ENCODE measurements at places on chromosomes 4 and X.

DNA sequence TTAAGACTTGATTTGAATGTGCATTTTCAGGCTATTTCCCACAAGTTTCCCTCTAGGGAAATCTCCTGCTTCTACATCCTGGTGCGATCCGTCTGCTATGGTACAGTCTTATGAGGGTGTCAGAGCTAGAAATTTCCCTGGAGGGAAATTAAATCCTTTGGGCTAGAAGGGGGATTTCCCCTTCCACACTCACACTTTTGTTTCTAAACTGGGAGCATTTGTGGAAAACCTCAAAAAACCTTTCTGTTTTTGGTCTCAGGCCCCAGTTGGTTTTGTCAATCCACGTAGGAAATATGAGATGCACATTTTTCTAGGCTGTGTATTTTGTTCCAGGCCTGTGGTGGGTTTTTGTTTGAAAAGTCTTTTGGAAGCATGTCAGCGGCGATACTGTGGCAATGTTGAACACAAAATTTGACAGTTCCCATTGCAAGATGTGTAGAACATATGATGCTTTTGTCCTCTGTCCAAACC is 17.8 kb downstream of the HMGB3 start:
- DNase-seq, result no peak

DNA sequence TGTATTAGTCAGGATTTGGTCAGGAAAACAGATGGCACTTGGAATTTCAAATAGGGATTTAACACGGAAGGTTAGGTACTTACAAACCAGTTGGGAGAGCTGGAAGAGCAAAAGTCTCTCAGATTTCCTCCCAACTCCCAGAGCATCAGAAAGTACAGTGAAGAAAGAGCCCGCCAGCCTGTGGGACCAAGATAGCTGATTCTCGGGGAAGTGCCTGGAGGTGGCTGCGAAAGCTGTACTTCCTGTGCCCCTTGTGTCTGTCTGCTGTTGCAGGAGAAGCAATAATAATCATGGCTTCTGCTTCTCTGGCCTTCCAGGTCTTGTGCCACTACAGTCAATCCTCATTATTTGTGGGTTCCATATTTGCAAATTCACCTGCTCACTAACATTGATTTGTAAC is 221.0 kb upstream of the BCOR start:
- DNase-seq, result no peak

- no peak for DNase-seq
Measured at GRCh38 chr4:174201871-174202270, 81.6 kb downstream of the FBXO8 start.

GRCh38 chr4:110641218-110641617 is 18.3 kb upstream of the PITX2 start:
- no peak for DNase-seq

DNA sequence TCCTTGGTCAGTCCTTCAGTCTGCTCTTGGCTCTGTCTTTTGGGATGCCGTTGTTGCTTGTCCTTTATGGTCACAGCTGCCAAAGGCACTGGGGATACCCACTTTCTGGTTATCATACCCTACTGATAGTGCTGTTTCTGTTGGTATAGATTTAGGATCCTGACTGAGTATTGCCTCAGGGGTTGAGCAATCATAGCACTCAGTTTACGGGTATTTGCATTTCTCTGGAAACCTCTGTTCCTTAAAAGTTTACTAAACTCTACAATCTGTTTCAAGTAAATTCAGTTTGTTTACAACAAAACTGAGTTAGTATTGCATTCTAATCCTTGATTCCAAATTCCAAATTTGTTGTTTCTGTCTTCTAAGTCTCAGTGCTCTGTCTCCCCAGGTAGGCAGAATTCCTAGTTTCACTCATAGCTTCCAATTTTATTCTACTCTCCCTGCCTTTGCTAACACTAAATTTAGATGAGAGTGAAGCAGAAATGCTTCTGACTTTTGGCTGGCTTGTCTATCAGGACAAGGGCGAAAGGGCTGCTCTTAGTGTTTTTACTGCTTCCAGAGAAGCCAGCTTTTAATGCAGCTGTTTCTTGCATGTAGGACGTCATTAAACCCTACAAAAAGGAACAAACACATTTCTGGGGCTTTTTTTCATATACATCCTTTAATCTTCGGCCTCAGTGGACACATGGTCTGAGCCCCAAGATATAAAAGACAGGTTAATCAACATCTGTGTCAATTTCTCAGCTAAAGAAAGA is 17.2 kb upstream of the TET2 start:
- DNase-seq, result no peak

- DNase-seq, result no peak
Measured at GRCh38 chr4:56093576-56093975, 144.8 kb downstream of the CEP135 start.

Measured in D721Med (cell line).